ENCODE measurements at places on chromosomes 6 and 20. TPM values are rescaled to one million over a fixed set of nuclear protein-coding genes. Genes with fewer than 3 reads are reported as not detected.

- no peak for DNase-seq
These were observed 169.3 kb downstream of the BCAS1 start for GRCh38 chr20:53901064-53901463.

The TMC2 gene
- not detected for total RNA-seq

GRCh38 chr6:25220857-25221256 lies 58.3 kb upstream of the CARMIL1 start:
- DNase-seq, result no peak

The KCNK5 gene
- 9.2 TPM for total RNA-seq

GRCh38 chr6:146770965-146771735 lies 172.4 kb downstream of the ADGB start:
- peak; percentile 66 for DNase-seq

The RTEL1 gene
- 30.0 TPM for total RNA-seq

The LRRC73 gene
- 0.25 TPM for total RNA-seq

DNA sequence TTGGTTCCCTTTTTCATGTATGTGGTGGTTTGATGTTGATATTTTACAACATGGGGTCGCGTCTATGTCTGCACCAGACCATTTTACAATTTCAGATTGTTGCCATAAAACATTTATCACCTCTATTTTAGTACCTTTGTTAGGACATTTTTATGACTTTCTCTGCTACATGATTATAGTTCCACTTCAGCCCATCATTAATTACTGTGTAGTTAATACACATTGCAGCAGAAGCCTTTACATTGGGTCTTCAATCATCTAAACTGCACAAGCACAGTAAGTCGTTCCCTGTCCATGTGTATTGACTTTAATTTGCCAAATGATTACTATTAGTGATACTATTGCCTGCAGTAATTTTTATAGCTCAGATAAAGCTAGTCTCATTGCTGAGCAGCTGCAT lies 15.7 kb upstream of the TMEM217 start:
- no peak for DNase-seq

GRCh38 chr6:140316966-140317365 lies 942.5 kb upstream of the CITED2 start:
- no peak for DNase-seq

The KHDC1 gene
- total RNA-seq, result 8.5 TPM

DNA sequence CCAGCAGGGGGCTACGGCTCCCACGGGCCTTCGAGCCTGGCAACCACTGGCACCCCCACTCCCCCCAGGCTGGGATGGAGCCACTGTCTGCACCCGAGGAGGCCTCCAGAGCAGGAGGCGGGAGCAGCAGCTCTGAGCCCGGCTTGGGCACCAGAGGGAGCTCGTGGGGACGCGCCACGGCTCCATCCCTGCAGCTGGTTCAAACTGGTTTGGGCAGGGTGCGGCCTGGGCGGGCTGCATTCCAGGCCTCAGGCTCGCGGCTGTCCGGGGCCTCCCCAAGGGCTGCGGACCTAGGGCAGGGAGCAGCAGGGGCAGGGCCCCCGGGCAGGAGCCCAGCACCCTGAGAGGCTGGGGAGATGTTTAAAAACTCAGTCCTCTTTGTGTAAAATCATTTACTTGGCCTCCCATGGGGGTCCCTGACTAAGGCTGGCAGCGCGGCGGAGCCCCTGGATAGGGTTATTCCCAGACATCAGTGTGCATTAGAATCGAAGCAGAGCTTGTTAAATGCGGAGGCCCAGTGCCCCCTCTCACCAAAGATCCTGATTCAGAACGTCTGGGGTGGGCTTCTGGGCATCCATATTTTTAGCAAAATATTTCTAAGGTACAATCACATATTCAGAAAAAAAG lies 4.1 kb upstream of the BCAS4 start:
- DNase-seq, result peak; percentile 85

DNA sequence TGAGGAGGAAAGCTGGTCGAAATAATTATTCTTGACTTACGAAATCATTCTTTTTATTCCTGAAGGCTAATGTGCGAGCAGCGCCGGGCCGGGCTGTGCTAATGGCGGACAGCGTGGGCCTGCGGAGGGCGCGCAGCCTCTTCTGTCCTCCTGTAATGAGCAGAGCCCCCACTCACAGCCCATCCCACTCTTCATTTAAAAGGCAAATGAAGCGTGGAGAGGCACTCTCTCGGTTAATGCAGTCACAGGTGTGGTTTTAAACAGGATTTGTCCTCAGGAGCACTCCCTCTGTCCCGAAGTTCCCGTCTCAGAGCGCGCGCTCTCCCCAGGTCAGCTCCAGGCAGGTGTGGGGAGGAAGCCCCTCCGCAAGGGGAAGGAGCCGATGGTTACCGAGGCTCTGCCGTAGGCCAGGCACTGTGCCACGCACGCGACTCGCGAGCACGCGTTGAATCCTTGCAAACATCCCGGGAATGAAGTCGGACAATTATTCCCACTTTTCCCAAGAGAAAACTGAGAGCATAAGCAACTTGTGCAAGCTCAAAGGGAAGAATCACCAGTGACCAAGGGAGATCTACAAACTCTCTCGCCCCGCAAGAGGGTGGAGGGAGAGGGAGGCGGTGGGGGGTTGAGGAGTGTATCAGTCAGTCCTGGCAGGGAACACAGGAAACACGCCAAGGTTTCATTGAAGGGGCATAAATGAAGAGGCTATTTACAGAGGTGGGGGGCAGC lies 35.5 kb upstream of the ZFAND3 start:
- no peak for DNase-seq

GRCh38 chr6:35296931-35297600 lies 552 bp upstream of the DEF6 start:
- no peak for DNase-seq

DNA sequence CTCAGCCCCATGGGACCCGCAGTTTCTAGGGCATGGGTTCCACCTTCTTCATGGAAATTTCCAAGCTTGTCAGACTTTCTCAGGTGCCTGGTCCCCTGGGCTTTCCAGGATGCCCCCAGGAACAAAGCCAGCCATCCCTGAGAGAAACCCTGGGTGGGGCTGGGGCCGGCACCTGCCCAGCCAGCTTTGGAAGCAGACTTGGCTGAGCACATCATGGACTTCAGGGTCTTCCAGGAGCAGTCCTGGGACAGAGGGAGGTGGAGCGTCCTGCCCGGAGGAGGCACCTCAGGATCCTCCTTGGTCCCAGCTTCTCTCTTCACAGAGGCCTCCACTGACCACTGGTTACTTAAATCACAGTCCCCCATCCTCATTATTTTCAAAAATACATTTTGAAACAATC lies 13.5 kb downstream of the MYT1 start:
- DNase-seq, result no peak

DNA sequence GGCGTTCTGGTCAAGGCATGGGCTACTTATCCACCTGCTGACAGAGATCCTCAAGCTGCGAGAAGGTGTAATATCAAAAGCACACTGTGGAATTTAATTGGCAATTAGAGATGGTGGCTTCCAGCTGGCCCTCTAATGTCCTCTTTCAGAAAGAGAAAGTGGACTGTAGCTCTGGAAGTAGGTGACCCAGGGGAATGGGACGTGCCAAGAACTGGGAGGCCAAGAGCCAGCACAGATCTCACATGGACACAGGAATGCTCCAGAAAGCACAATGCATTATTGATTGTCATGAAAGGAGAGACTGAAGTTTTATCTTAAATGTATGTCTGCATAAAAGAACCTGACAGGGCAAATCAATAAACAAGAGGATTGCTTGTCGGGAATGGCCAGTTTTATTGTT lies 198.6 kb upstream of the CDH4 start:
- no peak for DNase-seq

The CRIP3 gene
- total RNA-seq, result 0.88 TPM

GRCh38 chr6:54899442-54899841 lies 52.9 kb downstream of the FAM83B start:
- no peak for DNase-seq

DNA sequence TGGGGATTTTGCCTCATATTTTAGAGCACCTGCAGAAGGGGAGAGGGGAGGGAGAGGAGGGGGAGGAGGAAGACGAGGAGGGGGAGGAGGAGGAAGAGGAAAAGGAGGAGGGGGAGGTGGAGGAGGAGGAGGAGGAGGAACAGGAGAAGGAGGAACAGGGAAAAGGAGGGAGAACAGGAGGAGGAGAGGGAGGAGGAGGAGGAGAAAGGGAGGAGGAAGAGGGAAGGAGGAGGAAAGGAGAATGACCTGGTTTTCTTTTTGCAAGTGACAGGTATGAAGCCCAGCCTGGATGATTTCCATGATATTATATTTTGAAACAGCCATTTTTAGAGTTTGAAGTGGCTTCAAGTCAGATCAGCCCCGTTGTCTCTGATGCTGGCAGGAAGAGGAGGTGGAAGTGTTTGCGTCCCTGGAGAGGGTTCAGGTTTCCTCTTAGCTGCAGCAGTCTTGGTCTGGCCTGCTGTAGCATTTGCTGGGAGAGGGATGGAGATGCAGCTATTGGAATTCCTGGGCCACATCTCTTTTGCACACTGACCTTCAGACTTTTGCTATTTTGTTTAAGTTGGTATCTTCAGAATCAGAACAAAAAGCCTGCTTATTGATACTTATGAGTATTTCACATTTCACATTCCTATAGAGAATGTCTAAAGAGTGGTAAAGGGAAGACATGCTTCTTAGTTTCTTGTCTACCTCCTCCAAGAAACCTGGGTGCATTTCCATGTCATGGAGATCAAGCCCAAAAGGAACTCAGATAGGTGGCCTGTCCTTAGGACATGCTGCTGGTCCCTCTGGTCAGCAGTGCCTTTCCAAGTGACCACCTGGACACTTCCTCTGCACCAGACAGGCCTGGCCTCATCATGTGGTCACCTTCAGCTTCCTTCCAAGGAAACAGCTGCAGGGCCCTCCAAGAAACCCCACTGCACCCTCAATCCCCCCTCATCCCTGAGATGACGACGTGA lies 54.3 kb upstream of the IYD start:
- no peak for DNase-seq

DNA sequence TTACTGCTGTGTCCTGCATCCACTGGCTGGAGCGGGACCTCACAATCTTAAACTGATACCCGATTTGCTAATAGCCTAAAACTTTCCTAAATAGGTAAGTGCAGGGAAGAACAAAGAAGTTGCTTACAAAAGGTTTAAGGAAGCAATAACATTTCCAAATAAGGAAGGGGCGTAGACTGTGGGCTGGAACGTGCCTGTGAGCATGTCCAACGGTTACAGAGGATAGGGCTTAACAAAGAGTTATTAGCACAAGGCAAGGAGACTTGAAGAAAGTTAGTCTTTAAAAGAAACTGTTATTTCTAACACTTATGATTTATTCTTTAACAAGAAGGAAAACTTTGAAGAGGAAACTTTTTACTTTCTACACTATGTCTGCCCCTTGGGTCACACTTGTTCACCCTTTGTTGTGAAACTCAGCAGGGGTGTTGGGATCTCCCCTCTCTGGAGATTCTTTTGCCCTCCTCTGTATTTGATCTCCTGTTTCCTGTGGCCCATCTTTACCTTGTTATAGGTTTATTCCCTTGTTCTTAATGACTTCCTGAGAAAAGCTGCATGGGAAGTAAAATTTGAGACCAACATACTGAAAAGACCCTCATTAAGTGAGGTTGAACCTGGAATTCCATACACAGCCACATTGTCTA lies 28.7 kb downstream of the KAT14 start:
- no peak for DNase-seq

DNA sequence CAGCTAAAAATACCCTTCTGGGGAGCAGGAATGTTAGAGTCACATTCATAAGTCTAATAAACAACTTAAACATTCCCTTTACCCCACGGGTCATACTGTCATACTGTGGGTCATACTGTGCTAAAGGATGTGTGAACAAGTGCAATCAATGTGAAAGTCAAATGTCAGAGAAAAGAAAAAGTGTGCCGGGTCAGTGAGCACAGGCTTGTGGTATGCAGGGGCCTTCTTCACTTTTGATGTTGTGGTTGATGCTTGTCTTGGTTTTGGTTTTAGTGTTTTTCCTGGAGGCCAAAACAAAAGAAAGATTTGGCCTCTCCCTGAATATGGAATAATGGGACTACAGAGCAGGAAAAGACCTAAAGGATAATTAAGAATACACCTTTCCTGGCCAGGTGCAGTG lies 267.9 kb upstream of the PLN start:
- no peak for DNase-seq

- DNase-seq, result no peak
These were observed 5.2 kb downstream of the SLC2A4RG start for GRCh38 chr20:63744574-63745423.

DNA sequence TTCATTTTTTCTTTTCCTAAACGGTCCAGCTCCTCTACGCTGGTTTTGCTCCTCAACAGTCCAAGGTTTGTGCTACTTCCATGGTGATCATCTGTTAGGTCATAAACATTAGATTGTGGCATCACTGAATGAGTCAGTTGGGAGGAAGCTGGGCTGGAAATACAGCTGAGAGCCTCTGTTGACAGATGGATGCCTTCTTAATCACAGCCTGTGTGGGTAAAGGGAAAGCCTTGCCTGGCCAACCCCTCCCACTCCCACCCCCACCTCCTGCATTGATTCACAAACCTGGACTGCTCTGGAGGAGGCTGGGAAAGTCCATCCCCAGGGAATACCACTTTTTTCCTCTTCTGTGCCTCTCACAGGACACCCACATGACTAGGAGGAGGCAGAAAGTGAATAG lies 180.6 kb upstream of the CCN2 start:
- DNase-seq, result no peak

- no peak for DNase-seq
These were observed 103.2 kb downstream of the TOX2 start for GRCh38 chr20:44017905-44018258.

GRCh38 chr6:166156942-166157341 lies 10.7 kb downstream of the TBXT start:
- DNase-seq, result no peak

- DNase-seq, result peak; percentile 87
These were observed 7.1 kb downstream of the RBM38 start for GRCh38 chr20:57398231-57398821.

The ZSCAN26 gene
- total RNA-seq, result 10.2 TPM

- DNase-seq, result no peak
These were observed 7.1 kb upstream of the TAAR1 start for GRCh38 chr6:132666118-132666517.

The CYP24A1 gene
- not detected for total RNA-seq

DNA sequence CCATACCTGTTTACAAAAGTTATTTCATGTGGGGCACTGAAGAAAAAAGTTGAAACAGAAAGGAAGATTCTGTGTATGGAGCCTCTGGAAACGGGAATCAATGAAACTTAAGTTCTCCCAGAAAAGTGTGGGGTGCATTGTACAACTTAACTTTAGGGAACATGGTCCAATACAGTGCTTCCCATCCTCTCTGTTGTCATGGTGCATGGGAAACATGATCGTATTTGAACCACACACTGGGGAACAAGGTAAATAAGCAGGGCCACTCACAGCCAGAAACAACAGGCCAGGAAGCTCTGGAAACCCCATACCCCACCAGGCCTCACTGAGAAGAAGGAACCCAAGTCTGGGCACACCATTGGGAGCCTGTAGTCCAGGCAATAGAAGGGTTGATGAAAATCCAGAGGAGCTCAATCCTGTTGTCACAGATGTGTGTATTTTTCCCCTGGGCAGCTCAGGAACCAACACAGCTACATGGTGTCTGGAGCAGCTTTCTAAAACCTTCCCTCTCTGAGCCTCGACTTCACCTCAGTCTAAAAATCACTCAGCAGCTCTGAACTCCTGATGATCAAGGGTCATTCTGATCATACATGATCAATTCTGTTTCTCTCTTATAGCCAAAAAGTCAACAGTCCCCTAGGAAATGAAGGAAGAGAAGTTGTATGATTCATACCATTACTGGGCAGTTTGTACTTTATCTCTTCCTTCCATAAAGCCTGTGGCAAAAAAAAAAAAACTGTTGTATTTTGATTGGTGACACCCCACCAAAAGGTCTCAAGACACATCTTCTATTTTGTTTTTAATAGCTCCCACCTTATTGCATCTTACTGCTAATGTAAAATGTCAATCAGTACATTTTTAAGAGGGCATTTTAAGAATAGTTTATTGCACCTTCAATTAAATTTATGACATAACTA lies 198.5 kb upstream of the TAB2 start:
- no peak for DNase-seq

Measured in activated CD4-positive, alpha-beta memory T cell treated with anti-CD3 and anti-CD28 coated beads, Interleukin-2, amount 10 ng/mL, durations not matched to agents 7 days and 5 days (primary cell).